ENCODE measurements at places on chromosomes 2 and 18.

DNA sequence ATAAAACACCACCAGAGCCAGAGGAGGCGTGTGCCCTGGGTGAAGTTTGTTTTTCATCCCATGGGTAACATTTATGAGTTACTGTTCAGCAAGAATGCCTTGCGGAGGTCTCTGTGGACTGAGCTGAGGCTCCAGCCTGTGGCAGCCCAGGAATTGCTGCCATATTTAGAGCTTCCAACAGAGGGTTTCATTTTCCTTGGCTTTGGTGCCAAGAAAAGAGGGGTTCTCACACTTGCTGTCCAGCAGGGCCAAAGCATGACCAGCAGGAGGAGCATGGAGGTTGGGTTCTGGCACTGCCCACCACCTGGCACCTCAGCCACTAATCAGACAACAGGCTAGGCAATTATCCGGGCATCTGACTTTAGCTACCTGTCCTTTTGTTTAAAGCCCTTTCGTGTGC, 36.7 kb downstream of the EPAS1 start:
- DNase-seq: no peak

DNA sequence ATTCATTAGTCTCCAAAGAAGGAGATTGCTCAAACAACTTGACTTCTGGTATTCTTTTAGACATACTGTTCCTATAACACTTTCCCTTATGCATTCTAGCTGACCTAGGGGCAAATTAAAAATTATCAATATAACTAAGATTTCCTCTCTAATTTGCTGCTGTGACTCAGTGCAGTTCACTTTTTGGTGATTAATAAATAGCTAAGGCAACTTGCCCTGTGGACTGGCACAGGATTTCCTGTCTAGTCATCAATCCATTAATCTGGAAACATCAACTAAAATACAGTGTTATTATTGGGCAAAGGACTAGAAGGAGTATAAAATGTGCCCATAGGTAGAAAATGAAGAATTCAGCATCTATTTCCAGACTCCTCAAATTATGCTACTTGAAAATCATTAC, 83.5 kb upstream of the SERPINE2 start:
- no peak for DNase-seq

GRCh38 chr18:68925268-68925667, 127.4 kb downstream of the CCDC102B start:
- DNase-seq: no peak

DNA sequence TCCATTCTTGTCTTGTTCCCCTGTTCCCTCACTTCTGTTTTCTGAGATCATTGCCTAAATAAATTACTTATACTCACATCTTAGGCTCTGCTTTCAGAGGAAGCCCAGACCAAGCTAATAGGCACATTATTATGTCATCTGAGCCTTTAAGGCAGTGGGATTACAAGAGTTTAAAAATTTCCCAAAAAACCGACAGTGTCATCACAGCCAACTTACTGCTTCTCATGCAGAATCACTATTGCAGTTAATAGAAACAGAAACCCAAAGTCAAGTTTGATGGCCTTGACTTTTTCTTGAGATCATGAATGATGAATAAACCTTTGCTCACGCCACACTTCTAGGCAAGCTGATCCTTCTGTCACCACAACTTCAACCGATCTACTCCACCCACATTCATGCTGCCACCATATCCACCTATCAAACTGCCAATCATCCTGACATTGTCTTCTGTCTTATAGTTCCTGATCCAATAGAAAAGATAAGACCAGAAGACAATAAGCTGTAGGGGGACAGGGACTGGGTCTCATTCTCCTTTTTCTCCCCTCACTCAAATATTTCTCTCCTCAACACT, 142.7 kb upstream of the CREB1 start:
- DNase-seq: no peak

- DNase-seq: no peak
These were observed 75.6 kb downstream of the FASTKD2 start for GRCh38 chr2:206840999-206841398.

- DNase-seq: no peak
These were observed 116.6 kb upstream of the RBBP8 start for GRCh38 chr18:22816266-22817176.

DNA sequence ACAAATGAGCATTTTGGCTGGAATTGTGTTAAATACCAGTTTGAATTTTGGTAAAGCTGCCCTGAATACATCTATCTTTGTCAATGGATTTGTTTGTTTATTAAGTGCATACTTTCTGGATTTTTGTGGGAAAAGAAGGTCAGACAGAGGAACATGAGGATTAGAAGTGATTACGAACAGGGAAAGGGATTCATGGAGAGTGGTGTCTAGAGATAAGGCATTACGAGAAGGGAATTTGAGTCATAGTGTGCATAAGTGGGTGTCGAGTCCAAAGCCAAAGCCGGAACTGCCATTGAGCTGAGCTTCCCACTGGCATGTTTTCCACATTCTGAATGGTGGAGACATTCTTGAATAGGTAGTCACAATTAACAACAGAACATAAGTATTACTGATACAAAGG, 68.9 kb upstream of the EFEMP1 start:
- no peak for DNase-seq

DNA sequence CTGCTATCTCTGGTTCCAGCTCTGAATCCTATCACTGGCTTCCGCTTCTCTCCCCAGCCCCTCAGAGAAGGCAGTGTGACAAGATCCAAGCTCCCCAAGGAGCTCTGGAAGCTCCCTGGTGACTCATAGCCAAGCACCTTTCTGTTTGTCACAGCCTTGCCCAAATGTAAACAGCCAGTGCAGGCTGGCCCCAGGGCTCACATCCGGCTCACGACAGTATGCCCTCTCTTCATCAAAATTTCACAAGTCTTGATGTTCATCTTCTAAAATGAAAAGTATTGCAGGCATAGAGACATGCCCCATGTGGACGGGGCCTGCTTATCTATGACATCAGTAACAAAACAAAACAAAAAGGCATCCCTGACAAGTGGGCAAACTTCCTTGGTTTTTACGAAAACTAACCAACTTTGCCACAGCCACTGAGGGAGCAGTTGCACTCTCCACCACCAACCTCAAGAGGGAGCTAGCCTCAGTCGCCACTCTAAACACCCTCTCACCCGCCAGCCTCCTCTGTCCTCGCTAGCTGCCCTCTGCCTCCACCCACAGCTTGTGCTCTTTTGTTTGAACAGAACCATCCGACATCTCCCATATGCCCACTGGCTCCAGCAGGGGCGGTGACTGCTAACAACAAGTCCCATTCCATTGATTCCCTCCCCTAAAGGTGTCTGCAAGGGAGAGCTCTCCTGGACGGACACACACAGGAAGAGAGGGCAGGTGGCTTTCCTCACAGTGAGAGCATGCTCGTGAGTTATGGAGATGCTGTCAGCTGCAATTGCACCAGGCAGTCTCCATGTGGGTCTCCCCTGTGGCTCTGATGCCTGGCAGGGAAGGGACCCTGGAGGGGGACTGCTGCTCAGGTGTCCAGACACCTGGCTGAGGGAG, 71.0 kb upstream of the DAPL1 start:
- no peak for DNase-seq

- DNase-seq: no peak
These were observed 130.2 kb upstream of the MAP3K20 start for GRCh38 chr2:172945510-172945850.

- DNase-seq: no peak
These were observed 64.4 kb downstream of the TRABD2A start for GRCh38 chr2:84816426-84817026.

- DNase-seq: no peak
These were observed 956.2 kb downstream of the DSC3 start for GRCh38 chr18:30086351-30086750.

DNA sequence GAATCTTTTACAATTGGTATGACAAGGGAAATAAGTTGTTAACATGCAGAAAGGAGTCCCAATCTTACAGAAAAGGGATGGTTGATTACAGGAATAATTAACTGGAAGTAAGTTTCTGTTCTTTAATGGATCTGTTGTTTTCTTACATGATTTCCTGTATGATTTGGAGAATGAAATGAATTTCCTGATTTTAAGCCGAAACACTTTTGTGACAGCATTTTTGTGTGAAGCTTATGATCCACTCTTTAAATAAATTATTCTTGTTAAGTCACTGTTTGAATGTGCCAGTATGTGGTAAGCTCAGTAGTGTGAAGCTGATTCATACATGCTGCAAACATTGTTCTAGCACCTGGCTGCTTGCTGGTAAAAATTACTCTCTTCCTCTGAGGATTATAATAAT, 516.2 kb downstream of the DCDC2C start:
- DNase-seq: no peak

- DNase-seq: no peak
These were observed 75.2 kb upstream of the NFU1 start for GRCh38 chr2:69512446-69512845.

DNA sequence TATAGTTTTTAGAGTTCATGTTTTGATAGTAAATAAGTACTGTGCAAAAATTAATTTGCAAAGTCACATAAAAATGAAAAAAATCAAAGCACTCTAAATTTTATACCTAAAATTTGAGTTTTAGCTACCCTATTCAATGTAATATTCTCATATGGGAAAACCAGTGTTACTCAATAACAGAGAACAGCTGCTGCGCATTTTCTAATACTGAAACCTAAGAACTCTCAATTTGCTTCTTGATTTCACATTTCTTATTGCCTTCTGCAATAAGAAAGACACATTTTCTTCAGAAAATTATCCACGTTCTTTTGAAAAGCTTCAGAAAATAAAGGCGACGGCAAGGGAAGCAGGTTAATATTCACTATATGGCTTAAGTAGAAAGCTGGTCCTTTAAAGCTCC, 199.1 kb upstream of the CCDC150 start:
- DNase-seq: no peak

DNA sequence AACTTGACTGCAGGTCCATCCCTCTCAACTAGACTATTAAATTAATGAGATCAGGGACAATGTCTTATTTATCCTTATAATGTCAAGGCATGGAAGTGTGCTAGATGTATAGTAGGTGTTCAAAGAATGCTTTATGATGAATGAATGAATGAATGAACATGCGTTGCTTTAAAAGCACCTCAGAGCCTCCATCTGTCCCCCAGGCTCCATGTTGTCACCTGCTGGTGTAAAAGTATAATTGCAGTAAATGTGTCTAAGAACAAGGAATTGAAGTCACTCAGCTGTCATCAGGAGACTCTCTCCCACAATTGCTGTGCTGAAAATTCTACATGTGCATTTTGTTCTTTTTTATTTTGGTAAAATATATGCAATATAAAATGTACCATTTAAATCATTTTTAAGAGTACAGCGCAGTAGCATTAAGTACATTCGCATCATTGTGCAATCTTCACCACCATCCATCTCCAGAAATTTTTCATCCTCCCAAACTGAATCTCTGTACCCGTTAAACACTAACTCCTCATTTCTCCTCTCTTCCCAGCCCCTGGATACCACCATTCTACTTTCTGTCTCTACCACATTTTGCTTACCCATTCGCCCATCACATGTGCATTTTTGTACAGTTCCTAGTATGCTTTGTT, 52.6 kb downstream of the GNAL start:
- no peak for DNase-seq

- DNase-seq: no peak
These were observed 5.0 kb downstream of the FKBP7 start for GRCh38 chr2:178473373-178473772.

DNA sequence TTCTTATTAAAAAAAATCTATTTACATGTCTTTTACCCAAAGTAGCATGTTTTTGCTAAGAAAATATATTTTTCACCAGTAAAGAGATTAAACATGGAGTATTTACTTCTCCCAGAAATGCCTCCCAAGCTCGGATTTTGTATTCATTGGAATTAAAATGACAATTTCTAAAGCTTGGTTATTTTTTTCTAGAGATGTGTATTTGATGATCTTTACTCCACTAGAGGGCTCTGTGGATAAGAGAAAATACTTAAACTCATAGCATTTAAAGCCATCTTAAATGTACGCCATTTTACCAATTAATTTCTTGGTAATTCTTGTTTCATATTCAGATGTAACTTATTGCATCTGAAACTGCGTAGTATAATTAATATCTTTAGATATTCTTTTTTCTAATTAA, 461.4 kb downstream of the GALR1 start:
- DNase-seq: no peak

DNA sequence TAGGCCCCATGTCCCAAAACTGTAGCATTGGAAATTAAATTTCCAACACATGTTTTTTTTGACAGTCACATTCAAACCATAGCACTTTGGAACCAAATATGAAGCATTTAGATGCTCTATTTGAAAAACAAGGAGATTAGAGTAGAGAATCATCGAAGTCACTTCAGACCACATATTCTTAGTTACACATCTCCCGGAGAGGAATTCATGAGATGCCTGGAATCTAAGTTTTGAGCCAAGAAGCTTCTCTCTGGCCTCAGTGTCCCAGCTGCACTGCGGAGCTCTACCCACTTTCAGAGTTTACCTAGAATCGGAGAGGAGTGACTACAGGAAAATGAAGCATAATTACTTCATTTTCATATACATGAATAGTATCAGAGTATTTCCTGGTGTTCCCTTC, 385.9 kb downstream of the TNS1 start:
- no peak for DNase-seq

DNA sequence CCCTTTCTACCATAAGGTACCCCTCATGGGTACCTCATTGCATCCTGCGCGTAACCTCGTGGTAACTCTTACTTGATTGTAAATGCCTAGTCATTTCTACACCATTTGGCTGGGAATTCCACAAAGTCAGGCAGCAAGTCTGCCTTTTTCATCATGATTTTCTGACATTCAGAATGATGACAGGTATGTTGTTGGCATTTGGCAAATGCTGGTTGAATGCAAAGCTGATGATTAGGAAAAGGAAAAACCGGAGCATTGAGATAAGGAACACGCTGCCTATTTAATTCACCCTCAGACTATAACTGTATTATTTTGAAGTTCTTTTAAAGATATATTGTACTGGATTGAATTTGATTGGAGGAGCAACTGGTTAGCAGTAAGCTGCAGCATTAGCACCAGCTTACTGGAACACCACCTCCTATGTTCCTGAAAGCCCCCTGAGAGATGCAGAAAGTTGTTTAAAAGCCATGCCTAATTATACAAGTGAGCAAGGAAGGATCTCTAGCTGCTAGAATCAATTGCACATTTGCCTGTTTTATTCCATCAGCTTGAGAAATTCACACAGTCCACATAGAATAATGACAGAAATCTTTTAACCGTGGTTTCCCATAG, 520.1 kb downstream of the LRP1B start:
- DNase-seq: no peak

GRCh38 chr18:62720766-62721613, 5.6 kb downstream of the PHLPP1 start:
- no peak for DNase-seq

- no peak for DNase-seq
These were observed 21.5 kb upstream of the GMCL1 start for GRCh38 chr2:69807821-69808540.

- DNase-seq: no peak
These were observed 533.3 kb downstream of the CNTNAP5 start for GRCh38 chr2:124558277-124558905.

GRCh38 chr2:200756618-200757321, 54.9 kb upstream of the BZW1 start:
- DNase-seq: no peak

GRCh38 chr2:207854484-207855440, 85.1 kb upstream of the FZD5 start:
- no peak for DNase-seq

- peak; percentile 39 for DNase-seq
These were observed 819 bp downstream of the ANKRD44 start for GRCh38 chr2:197309691-197310231.

All from stimulated activated CD8-positive, alpha-beta memory T cell treated with anti-CD3 and anti-CD28 coated beads, Interleukin-4, amount 100 ng/mL, for 1 hour (primary cell).